Stimulated activated CD8-positive, alpha-beta memory T cell treated with anti-CD3 and anti-CD28 coated beads, Interleukin-4, amount 100 ng/mL, for 48 hours (primary cell): ENCODE measurements at places on chromosomes 7 and 10.

GRCh38 chr7:68109299-68109698, 1112.7 kb downstream of the TYW1 start:
- DNase-seq, result no peak

DNA sequence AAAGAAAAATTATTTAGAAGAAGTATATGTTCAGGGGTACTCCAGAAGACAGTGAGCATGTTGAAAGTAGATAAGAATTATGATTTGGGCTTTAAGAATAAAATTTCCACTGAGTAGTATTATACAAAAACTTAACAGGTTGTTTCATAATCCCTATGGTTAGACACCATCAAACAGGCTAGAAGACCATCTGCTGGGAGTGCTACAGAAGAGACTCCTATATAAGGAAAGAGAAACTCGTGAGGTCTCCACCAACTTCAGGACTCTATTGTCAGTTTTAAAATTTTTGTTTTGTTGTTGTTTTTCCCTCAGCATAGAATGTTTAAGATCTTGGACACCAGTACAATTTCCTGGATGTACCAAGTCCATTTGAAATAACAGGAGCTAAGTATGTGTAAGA, 13.1 kb downstream of the DNAJC1 start:
- no peak for DNase-seq

GRCh38 chr10:103465411-103466179, 6.9 kb upstream of the CALHM1 start:
- DNase-seq, result no peak

DNA sequence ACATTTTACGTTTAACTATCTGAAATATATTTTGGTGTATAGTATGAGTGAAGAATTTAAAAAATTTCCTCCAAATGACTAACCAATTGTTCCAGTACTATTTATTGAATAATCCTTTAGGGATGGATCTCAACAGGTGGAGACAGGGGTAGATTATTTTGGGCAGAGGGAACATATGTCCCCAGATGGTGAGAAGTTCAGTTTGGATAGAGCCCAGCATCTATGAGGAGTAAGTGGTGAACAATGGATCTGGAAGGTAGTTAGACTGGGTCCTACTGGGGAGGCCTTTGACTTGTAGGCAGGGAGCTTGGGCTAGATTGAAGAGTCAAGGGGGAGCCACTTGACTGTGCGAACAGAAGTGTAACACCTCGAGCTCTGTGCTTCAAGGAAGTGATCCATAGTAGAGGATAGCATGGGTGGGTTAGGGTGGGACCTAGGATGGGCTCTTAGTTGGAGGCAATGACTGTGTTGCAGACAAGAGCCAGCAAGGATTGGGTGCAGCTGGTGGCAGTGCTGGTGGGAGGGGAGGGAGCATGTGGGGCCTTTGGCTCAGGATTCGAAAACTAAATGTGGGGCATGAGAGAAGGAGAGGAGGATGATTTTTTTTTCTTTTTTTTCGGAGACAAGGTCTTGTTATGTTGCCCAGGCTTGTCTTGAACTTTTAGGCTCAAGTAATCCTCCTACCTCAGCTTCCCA, 3.9 kb upstream of the PURB start:
- no peak for DNase-seq
